ENCODE measurements at places on chromosomes 5 and 9.
A peak's percentile ranks its signal among the peaks of the same experiment; 100 is the strongest.

DNA sequence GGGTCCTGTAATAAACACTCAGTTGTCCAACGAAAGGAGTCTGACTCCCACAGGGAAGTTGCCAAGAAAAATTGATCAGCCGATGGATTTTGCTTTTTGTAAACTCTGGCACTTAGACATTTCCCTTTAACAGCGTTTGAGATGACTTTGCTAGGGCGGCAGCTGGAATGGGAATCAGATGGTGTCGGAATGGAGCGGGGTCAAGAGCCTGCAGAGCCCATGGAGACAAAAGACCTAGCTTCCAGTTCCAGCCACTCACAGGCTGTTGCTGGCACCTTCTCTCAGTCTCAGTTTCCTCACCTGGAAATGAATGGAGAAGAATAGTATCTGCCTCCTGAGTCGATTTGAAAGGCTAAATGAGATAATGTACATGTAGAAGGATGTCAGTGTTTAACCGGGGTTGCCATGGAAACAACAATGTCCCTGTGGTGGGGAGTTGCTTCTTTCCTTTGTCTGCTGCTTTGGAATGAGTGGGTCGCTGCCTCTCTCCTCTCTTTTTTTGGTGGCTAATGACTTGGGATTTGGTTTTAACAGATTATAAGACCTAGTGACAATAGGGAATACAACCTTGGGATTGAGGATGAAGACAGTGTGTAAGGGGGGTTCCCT, 137.4 kb downstream of the GAS1 start:
- H3K4me3 ChIP-seq = no peak overlapping the region
- H3K27ac ChIP-seq = no peak overlapping the region
- H3K36me3 ChIP-seq = no peaks in the 10 kb centered on the region
- no peaks in the 10 kb centered on the region for H3K27me3 ChIP-seq

- no peak for DNase-seq
- no peak overlapping the region for H3K4me3 ChIP-seq
- no peaks in the 10 kb centered on the region for H3K36me3 ChIP-seq
- peaks cover 20% of the 10 kb centered on the region for H3K4me1 ChIP-seq
- H3K27ac ChIP-seq = no peak overlapping the region
- no peaks in the 10 kb centered on the region for H3K27me3 ChIP-seq
Observed at GRCh38 chr5:158886086-158886485, 213.6 kb downstream of the EBF1 start.

GRCh38 chr5:61023131-61023530, 78.1 kb downstream of the NDUFAF2 start:
- no peaks in the 10 kb centered on the region for H3K27me3 ChIP-seq
- DNase-seq = no peak
- H3K4me3 ChIP-seq = no peak overlapping the region
- H3K36me3 ChIP-seq = no peaks in the 10 kb centered on the region
- no peaks in the 10 kb centered on the region for H3K4me1 ChIP-seq

DNA sequence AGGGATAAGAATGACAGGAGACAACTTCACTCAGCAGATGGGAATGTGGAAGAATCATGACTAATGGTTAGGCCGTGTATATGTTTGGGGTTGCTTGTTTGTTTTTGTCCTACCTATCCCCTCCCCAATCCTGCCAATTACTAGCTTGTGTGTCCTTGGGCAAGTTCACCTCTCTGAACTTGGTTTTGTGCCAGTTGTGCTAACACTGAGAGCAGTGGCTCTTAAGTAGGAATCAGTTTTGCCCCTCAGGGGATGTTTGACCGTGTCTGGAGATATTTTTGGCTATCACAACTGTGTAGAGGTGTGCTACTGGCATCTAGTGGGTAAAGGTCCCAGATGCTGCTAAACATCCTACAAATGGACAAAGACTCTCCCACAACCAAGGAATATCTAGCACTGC, 287.0 kb downstream of the DMRT2 start:
- H3K27me3 ChIP-seq = no peaks in the 10 kb centered on the region
- no peaks in the 10 kb centered on the region for H3K4me1 ChIP-seq
- no peak overlapping the region for H3K27ac ChIP-seq
- H3K4me3 ChIP-seq = no peak overlapping the region

DNA sequence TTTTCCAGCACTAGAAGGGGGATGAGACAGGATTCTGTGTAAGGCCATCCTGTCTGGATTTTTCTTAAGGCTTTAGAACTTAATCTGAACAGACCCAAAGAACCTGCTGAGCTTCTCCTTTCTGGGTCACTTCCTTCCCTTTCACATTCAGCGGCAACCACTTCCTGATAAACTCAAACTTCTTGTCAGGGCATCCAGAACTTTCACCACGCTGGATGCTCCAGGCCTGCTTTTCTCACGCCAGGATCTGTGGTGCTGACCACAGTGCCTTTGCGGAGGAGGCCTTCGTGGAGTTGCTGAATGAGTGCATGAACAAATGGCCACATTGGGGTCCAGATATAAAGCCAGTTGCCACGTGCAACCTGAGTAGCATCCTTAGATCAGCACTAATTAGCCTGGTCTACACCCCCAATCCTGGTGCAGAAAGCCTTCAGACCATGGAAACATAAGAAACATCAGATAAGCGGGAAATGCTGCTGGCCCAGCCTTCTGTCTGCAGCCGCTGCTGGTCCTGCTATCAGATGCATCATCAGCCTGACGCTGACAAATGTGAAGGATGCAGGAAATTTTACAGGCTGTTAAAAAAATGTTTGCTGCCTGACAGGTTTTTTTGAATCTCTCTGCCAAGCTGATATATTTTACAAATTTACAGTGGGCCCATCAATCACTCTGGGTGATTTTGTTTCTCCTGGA, 75.3 kb upstream of the BARHL1 start:
- no peak overlapping the region for H3K27ac ChIP-seq
- H3K4me3 ChIP-seq = no peak overlapping the region
- no peak for DNase-seq
- no peaks in the 10 kb centered on the region for H3K4me1 ChIP-seq
- H3K27me3 ChIP-seq = no peaks in the 10 kb centered on the region

GRCh38 chr9:101480386-101480785, 44.8 kb upstream of the ALDOB start:
- no peaks in the 10 kb centered on the region for H3K36me3 ChIP-seq
- DNase-seq = no peak
- H3K27me3 ChIP-seq = no peaks in the 10 kb centered on the region
- peak overlapping the region; percentile 53 for H3K27ac ChIP-seq
- H3K4me1 ChIP-seq = peaks cover 67% of the 10 kb centered on the region

DNA sequence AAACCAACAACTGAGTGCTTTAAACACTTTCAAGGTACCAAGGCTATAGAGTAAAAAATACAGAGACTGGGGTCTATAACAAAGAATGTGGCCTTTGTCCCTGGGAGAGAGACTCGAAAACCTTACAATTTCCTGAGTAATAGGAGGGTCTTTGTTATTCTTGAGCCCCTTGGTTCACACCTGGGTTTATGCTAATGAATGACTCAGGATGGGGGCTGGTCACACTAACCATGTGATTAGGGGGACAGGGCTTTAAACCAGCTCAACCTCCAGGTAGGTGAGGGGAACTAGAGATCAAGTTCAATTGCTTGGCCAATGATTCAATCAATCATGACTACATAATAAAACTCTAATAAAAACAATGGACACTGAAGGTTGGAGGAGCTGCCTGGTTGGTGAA, 50.2 kb downstream of the PLPP1 start:
- no peak overlapping the region for H3K27ac ChIP-seq
- DNase-seq = no peak
- no peaks in the 10 kb centered on the region for H3K4me1 ChIP-seq
- H3K4me3 ChIP-seq = no peak overlapping the region

- no peak overlapping the region for H3K4me3 ChIP-seq
- H3K4me1 ChIP-seq = peaks cover 13% of the 10 kb centered on the region
- DNase-seq = no peak
Observed at GRCh38 chr9:37978983-37979382, 75.1 kb upstream of the SLC25A51 start.

- H3K36me3 ChIP-seq = no peaks in the 10 kb centered on the region
- no peak for DNase-seq
- H3K27me3 ChIP-seq = no peaks in the 10 kb centered on the region
- H3K4me1 ChIP-seq = no peaks in the 10 kb centered on the region
- no peak overlapping the region for H3K27ac ChIP-seq
- H3K4me3 ChIP-seq = no peak overlapping the region
Observed at GRCh38 chr9:35203528-35203927, 41.7 kb downstream of the UNC13B start.

- H3K4me3 ChIP-seq = no peak overlapping the region
- H3K36me3 ChIP-seq = no peaks in the 10 kb centered on the region
- no peaks in the 10 kb centered on the region for H3K27me3 ChIP-seq
Observed at GRCh38 chr5:53298841-53299240, 181.6 kb upstream of the FST start.

- no peaks in the 10 kb centered on the region for H3K36me3 ChIP-seq
- no peak overlapping the region for H3K4me3 ChIP-seq
- no peak overlapping the region for H3K27ac ChIP-seq
- peak; percentile 70 for DNase-seq
- H3K4me1 ChIP-seq = peaks cover 14% of the 10 kb centered on the region
Observed at GRCh38 chr9:91066042-91066415, 264.4 kb downstream of the SYK start.

DNA sequence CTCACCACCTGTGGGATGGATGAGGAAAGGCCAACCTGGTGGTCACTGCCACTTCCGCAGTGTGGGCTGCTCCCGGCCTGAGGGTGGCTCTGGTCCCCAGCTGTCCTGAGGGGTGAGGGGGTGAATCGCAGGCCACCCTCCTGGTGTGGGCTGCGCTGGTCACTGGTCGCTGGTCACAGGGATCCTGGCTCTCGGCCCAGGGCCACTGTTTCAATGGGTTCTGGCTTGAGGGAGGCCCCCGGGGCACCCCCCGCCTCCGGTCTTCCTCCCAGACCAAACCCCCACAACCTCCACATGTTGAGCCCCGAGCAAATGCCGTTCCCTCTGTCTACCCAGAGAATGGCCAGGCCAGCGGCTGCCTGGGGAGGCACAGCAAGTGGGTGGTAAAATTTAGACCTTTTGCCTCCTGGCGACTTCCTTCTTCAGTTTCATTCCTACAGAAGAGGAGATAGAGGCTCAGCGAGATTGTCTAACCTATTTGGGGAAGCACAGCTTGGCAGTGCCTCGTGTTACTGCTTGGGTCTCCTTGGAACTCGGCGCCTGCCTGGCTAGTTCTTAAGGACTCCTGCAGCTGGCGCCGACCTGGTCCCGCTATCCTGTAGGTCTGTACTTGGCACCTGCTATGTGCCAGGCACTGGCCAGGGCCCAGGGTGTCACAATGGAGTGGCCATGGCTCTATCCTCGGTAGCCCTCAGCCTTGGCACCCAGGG, 48.2 kb downstream of the RXRA start:
- H3K27me3 ChIP-seq = no peaks in the 10 kb centered on the region
- H3K4me3 ChIP-seq = no peak overlapping the region
- H3K4me1 ChIP-seq = peaks cover 100% of the 10 kb centered on the region
- no peak for DNase-seq
- H3K36me3 ChIP-seq = no peaks in the 10 kb centered on the region

DNA sequence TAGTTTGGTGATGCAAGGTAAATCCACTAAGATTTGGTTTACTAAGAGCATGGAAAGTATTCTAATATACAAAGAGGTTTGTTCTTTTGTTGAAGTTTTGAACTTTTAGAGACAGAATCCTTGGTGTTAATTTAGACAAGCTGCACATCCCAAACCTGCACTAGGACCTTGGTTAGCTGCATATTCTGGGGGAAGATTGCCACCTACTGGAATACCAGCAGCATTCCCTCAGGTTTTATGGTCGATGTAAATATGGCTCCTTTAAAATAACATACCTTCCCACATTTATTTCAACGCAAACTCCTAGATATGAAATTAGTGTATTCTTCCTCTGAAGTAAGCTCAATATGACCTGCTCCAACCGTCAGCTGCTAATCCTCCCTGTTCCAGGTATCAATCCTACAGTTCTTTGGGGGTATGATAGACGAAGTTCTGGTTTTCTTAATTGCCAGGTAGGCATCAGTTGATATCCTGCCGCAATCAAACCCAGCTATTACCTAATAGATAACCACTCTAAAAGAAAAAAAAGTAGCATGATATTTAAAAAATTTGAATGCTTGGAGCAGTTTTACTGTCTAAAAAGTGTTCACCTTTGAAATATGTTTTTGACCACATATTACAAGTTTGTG, 624.1 kb downstream of the ISL1 start:
- no peak overlapping the region for H3K27ac ChIP-seq
- H3K27me3 ChIP-seq = no peaks in the 10 kb centered on the region
- H3K4me1 ChIP-seq = no peaks in the 10 kb centered on the region
- no peak overlapping the region for H3K4me3 ChIP-seq
- no peaks in the 10 kb centered on the region for H3K36me3 ChIP-seq

- no peak for DNase-seq
- no peak overlapping the region for H3K27ac ChIP-seq
- no peak overlapping the region for H3K4me3 ChIP-seq
- H3K4me1 ChIP-seq = peaks cover 33% of the 10 kb centered on the region
- H3K36me3 ChIP-seq = no peaks in the 10 kb centered on the region
Observed at GRCh38 chr9:33438926-33439680, 8.3 kb downstream of the AQP3 start.

DNA sequence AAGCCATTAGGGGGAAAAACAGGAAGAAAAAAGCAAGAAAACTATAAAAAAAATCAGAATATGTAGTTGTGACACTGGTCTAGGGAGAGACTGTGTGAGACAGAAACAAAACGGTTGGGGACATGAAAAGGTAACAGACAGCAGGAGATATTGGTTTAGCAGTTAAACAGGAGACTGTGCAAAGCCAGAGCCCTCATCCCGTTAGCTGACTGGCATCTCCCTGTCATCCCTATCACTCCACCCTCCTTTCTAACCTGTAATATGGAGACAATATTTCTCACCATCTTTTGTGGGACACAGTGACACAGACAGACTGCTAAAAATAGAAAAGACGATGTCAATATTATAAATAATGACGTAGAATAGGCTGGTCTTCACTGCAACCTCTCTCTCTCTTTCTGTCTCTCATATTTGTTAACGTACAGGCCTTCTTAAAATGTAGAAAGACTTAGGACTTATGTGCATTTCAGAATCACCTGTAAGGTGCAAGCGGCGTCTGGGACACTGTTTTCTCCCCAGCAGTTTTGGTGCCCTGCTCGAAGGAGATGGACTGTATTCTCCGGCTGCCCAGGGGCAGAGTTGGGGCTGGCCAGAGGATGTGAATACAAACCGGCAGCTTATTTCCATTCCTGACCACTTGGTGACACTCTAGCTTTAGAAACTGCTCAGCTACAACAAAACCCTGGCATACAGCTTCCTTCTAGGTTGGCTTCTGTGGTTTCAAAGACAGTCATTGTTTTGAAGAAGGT, 190.6 kb downstream of the MAT2B start:
- no peak for DNase-seq
- no peaks in the 10 kb centered on the region for H3K27me3 ChIP-seq
- no peaks in the 10 kb centered on the region for H3K36me3 ChIP-seq
- H3K4me3 ChIP-seq = no peak overlapping the region

- H3K36me3 ChIP-seq = no peaks in the 10 kb centered on the region
- no peak overlapping the region for H3K27ac ChIP-seq
- no peak for DNase-seq
- no peak overlapping the region for H3K4me3 ChIP-seq
- no peaks in the 10 kb centered on the region for H3K27me3 ChIP-seq
- no peaks in the 10 kb centered on the region for H3K4me1 ChIP-seq
Observed at GRCh38 chr5:157677931-157678330, 6.6 kb downstream of the C5orf52 start.

- no peaks in the 10 kb centered on the region for H3K36me3 ChIP-seq
- DNase-seq = no peak
- no peaks in the 10 kb centered on the region for H3K27me3 ChIP-seq
Observed at GRCh38 chr9:117725426-117725887, 21.3 kb downstream of the TLR4 start.
